Retinal pigment epithelial cell (primary cell): ENCODE measurements at places on chromosomes 4 and X.

- no peak for DNase-seq
Observed at GRCh38 chr4:27008679-27009078, 148.0 kb downstream of the STIM2 start.

DNA sequence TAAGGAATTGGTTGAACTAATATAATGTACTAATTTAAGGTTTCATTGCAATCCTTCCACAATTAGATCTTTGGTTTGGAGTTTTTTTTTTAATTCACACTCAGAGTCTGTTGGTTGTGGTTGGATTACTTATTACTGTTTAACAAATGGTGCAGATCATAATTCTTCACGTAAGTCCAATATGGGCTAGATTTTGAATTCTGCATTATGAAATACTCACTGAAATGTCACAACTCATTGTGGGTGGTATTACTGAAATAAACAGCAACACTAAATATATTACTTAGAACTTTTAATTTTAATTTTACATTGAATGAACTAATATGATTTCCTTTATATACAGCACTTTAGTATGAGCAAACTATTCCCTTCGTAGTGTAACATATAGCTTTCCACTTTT is 94.2 kb upstream of the MYOZ2 start:
- no peak for DNase-seq

GRCh38 chrX:130728208-130728607 is 174.8 kb downstream of the ENOX2 start:
- no peak for DNase-seq

- DNase-seq, result no peak
Observed at GRCh38 chrX:123175366-123176122, 8.5 kb upstream of the GRIA3 start.

DNA sequence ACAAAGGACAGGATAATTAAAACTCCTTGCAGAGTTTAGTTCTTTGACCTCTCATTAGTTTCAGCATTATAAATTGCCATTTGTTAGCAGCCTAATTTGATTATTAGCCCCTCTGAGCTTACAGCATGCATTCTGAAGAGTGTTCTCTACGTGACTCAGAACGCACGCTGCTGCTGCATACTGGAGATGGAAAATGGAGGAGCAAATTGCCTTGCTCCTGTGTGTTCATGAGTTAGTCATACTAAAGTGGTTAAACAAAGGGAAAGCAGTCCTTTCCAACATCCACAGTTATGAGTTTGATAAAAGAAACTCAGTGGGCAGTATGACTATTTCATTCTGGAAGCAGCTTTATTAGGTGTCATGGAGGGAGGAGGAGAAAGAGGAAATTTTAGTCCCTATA is 922.5 kb downstream of the RPA4 start:
- no peak for DNase-seq

DNA sequence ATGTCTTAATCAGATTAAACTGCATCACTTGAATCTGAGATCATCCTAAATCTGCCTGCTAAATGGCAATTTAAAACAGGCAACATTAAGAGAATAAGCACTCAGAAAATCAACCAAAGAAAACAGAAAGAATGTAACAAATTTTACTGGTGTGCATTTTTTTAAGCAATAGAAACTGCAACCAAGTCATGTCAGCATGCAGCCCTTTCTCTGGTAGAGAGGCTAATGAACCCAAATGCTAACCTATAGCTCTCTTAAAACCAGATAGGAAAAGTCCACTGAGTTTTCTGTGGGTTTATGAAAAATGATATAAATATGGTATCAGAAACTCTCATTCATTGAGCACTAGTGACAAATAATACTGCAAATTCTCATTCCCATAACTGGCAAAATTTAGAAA is 35.6 kb downstream of the COL25A1 start:
- no peak for DNase-seq

DNA sequence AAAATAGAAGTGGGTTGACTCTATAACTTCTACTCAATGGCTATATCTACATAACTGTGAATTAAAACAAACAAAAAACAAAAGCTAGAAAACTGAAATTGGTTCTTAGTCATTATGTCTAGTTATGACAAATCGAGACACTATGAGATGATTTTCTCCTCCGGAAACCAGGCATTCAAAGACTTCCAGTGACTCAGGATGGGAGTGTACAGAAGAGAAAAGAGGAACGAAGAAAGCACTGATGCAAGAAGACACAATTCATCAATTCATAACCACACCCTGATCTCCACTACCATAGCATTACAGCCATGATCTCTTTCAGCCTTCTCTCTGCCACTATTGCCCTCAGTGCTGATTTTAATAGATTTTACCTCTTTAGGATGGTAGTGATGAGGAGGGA is 253.6 kb downstream of the CBLL2 start:
- no peak for DNase-seq

- no peak for DNase-seq
Observed at GRCh38 chrX:29435396-29435795, 780.0 kb upstream of the MAGEB2 start.

- no peak for DNase-seq
Observed at GRCh38 chrX:124228849-124229248, 103.6 kb upstream of the TEX13D start.

- no peak for DNase-seq
Observed at GRCh38 chrX:378443-378842, 8.3 kb downstream of the PPP2R3B start.

DNA sequence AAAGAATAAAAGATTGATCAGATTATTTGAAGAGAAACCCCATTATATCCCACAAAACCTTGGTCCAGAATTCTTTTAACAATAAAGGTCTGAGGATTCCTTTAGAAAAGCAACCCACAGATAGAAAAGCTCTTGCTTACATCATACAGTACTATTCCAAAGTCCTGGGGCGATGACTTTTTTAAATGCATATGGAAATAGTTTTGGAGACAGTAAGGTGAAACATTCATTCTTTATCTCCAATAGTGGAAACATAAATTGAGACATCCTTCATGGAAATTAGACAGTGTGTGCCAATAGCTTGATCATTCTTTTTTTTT is 85.7 kb upstream of the UCP1 start:
- no peak for DNase-seq

DNA sequence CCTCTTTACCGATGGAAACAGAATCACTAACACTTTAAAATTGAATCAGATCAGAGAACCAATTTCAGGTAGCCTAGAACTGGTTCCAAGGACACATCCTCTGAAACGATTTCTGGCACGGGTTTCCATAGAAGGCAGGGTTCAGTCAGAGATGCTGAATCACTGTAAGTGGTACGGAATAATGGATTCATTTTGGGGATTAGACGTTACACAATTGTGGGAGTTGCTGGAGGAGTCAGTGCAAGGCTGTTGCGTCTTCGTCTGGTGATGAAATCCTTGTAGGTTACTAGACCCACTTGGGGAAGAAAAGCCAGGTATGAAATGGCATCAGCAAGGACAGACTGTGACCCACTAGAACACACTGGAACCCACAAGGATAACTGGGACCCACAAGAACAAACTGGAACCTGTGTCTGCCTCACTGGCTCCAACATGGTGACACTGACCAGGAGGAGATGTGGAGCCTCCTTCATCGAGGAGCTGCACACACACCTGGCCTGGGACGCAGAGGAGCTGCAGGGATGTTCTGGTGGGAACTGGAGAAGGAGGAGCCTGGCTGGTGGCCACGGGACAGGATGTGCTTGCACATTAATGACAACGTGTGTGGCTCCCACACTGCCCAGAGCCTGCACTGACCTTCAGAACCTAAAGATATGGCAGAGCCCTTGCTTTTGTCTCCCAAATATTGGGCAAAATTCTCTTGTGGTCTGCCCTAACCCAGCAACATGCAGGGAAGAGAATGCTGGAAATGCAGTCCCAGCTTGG is 105.1 kb downstream of the TRAPPC11 start:
- DNase-seq, result peak; percentile 12

GRCh38 chr4:176321589-176321988 is 1.8 kb downstream of the SPCS3 start:
- DNase-seq, result no peak

- no peak for DNase-seq
Observed at GRCh38 chr4:66694739-66695138, 850.6 kb downstream of the CENPC start.

- DNase-seq, result no peak
Observed at GRCh38 chr4:143369552-143369951, 32.9 kb downstream of the GAB1 start.

DNA sequence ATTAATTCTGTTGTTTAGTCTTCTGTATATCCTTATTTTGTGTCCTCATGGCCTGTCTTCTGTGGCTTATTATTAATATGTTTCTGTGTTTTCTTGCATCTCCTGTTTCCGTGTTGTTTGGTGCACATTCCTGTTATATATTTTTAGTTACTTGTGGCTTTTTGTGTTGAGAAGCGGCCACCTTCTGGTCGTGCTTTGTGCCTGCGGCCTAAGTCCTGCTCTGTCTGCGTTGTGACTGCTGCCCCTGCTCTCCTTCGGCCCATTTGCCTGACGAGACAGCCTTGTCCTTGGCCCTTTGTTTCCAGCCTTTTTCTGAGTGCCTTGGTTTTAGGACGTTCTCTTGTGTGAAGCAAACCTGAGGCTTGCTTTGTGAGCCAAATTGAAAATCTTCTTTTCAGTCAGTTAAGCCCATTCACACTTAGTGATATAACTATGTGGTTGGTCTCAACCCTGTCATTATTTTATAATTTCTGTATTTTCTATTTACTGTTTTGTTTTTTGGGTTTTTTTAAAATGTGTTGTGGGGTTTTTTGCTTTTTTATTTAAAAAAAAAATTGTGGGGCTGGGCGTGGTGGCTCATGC is 43.8 kb downstream of the TNIP2 start:
- no peak for DNase-seq

GRCh38 chrX:56557376-56557929 is 6.0 kb upstream of the UBQLN2 start:
- DNase-seq, result no peak

GRCh38 chr4:5982156-5982973 is 35.9 kb downstream of the C4orf50 start:
- no peak for DNase-seq

- no peak for DNase-seq
Observed at GRCh38 chr4:111954550-111954949, 190.7 kb upstream of the FAM241A start.

GRCh38 chr4:78864405-78865024 is 74.7 kb downstream of the PAQR3 start:
- DNase-seq, result peak; percentile 39

GRCh38 chrX:48498374-48498809 is 10.4 kb upstream of the PORCN start:
- DNase-seq, result no peak

GRCh38 chrX:7149411-7149810 is 1.5 kb upstream of the PUDP start:
- no peak for DNase-seq

- DNase-seq, result peak; percentile 88
Observed at GRCh38 chrX:45769761-45770582, 569.3 kb upstream of the DIPK2B start.

DNA sequence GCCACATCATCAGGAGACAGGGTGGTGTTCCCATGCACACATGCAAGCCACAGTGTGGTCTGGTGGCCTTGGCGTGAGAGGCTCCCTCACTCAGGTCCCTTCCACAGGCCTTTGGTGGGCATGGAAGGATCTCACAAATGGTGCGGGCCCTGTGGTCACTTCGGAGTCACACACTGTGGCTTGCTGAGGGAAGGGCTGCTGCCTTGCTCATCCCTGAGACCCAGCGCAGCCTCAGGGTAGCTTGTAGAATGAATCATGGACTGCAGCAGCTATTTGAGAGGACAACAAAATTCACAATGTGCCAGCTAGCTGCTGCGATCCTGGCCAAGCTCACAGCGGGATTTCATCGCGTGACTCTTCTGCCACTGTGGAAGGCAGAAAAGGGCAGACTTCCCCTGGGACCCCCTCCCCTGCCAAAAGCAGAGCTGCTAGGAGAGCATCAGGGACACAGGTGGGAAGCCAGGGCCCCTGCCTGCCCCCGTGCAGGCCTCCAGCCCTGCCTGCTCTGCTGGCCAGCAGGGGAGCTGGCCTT is 106.4 kb downstream of the ABLIM2 start:
- DNase-seq, result no peak

DNA sequence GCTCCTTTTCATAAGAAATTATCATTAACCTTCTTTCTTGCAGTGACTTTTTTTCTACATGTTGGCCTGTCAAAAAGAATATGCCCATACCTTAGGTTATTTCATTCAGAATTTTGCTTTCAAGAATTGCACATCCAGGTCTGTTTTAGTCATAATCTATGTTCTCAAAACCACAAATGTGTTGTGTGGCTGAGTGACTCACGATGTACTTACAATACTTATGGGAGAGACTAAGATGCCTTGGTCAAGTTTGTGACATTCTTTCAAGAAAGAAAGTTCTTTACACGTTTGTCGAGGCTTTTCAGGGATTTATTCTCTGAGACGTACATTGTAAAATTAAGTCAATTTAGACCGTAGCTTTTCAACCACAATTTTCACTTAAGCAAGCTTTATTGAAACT is 396.7 kb downstream of the FSTL5 start:
- DNase-seq, result peak; percentile 84

DNA sequence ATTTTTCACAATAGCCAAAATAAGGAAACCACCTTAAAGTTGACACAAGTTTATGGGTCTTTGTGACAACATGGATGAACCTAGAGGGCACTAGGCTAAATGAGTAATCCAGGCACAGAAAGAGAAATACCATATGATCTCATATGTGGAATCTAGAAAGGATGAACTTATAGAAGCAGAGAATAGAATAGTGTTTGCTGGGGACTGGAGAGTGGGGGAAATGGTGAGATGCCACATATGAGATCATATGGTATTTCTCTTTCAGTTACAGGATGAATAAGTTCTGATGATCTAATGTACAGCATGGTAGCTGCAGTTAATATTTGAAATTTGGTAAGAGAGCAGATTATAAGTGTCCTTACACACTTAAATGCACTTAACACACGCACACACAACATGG is 35.9 kb downstream of the F8A2 start:
- DNase-seq, result no peak

- no peak for DNase-seq
Observed at GRCh38 chr4:187544461-187545053, 451.0 kb upstream of the ZFP42 start.

- no peak for DNase-seq
Observed at GRCh38 chr4:31918891-31919290, 1198.7 kb downstream of the PCDH7 start.

DNA sequence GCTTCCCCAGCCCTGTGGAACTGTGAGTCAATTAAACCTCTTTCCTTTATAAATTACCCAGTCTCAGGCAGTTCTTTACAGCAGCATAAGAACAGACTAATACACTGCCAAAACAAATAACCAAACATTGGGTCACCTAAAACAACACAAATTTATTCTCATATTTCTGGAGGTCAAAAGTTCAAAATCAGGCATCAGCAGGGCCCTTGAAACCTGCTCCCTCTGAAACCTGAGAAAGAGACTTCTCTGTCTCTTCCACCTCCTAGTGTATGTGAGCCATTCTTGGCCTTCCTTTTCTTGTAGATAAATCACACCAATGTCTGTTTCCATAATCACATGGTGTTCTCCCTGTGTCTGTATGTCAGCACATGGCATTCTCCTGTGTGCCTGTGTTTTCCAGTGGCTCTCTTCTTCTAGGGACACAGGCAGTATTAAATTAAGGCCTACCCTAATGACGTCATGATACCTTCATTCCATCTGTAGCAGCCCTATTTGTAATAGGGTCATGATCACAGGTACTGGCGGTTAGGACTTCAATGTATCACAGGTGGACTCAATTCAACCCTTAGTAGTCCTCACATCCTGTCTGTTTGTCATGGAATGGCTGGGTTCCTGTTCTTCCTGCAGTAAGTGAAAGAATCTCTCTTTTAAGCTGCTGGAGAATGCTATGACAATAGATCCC is 147.3 kb upstream of the CLNK start:
- DNase-seq, result no peak
